ENCODE measurements at places on chromosomes 5 and 9.

DNA sequence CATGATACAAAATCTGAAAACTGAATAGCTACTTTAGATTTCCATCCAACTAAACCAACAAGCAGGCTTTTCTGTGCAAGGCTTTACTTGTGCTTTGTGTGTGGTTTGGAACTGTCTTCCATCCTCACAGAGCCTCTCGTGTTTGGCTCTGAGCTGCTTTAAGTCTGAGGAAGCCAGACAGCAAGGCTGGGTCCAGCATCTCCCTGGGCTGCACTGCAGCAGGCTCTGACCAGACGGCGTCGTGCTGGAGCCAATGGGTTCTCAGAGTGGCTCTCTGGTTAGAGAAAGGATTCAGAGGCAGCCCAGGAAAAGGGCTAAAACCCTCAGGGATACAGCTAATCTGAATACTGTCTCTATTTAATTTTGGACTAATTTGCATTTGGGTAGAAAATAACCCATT, 207.9 kb upstream of the EFNA5 start:
- DNase-seq, result no peak

GRCh38 chr9:137217276-137218211, 4.5 kb downstream of the RNF208 start:
- no peak for DNase-seq

- no peak for DNase-seq
Measured at GRCh38 chr9:14585730-14586473, 107.3 kb downstream of the ZDHHC21 start.

DNA sequence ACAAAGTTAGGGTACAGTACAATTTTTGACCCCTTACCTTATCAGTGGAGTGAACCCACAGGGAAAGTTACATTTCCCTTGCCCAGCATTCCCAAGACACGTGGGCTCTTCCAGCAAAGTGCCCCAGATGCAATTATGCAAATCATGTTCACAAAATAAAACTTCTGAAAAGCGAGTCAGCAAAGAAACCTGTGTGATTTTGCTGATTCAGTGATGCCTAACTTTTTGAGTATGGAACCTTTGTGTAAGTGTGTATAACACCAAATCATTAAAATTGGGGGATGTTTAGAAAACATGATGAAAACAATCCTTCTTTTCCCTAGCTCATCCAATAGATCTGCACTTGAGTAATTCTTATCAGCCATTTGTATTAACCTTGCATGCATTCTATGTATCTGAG, 52.6 kb downstream of the SH3RF2 start:
- no peak for DNase-seq

DNA sequence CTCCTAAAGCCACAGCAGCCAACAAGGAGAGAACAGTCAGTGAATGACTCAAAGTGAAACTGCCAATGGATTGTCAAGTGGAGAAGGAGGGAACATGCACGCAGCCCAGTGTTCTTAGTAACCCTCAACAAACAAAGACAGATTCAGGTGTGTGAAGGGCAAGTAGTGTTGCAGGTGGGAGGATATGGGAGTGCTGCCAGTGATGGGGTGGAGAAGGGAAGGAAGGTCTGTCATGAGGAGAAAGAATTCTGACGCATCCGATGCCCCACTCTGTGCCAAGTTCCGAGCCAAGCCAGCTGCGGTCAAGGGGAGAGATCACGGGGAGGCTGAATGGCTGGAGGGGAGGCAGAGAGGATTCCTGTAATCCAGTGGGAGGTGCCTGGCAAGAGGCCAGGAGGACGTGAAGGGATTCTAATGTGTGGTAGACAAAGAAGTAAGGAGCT, 56.5 kb downstream of the CAST start:
- DNase-seq, result no peak

DNA sequence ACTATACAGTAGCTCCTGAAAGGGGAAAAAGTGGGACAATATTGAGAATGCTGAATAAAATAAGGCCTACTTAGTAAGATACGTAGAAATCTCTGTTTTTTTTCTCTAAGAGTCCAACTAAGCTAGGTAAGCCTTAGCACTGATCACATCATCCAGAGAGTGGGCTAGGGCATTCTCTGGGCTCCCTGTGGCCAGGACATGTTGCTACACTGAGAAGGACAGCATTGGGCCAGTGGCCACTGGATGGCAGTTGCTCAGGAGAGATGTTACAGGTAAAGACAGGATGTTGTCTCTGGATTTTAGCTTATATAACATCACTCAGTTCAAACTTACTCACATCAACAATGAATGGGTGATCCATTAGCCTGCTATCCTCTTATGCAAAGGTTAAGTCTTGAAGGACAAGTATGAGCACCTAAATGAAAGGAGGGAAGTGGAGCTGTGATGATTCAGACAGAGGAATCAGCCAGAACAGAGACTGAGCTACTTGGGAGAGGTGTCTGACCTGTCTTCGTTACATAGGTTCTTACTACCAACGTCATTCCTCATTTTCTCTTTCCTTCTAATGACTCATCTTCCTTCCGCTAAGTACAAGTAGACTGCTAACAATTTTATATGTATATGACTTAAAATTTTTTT, 226.6 kb upstream of the ADCY2 start:
- DNase-seq, result no peak

- no peak for DNase-seq
Measured at GRCh38 chr5:149007174-149007573, 55.7 kb downstream of the SH3TC2 start.

GRCh38 chr9:91034521-91034920, 232.9 kb downstream of the SYK start:
- no peak for DNase-seq

GRCh38 chr9:7067169-7067568, 309.4 kb downstream of the KDM4C start:
- no peak for DNase-seq

DNA sequence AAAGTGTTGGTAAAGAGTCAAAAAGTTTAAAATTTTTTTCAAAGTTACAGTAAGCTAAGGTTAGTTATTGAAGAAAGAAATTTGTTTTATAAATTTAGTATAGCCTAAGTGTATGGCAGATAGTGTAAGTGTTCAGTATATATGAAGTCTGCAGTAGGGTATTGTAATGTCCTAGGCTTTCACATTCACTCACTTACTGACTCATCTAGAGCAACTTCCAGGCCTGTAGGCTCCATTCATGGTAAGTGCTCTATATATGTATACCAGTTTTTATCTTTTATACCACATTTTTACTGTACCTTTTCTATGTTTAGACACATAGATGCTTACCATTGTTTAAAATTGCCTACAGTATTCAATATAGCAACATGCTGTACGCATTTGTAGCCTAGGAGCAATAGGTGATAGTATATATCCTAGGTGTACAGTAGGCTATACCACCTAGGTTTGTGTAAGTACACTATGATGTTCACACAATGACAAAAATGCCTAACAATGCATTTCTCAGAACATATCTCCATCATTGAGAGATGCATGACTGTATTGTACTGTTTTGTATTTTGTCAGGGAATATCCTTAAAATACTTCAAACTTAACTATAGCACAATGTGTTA, 38.5 kb downstream of the CYSTM1 start:
- no peak for DNase-seq

GRCh38 chr9:36937346-36937745, 96.7 kb downstream of the PAX5 start:
- DNase-seq, result no peak

- DNase-seq, result no peak
Measured at GRCh38 chr5:119368238-119368630, 12.4 kb downstream of the TNFAIP8 start.

DNA sequence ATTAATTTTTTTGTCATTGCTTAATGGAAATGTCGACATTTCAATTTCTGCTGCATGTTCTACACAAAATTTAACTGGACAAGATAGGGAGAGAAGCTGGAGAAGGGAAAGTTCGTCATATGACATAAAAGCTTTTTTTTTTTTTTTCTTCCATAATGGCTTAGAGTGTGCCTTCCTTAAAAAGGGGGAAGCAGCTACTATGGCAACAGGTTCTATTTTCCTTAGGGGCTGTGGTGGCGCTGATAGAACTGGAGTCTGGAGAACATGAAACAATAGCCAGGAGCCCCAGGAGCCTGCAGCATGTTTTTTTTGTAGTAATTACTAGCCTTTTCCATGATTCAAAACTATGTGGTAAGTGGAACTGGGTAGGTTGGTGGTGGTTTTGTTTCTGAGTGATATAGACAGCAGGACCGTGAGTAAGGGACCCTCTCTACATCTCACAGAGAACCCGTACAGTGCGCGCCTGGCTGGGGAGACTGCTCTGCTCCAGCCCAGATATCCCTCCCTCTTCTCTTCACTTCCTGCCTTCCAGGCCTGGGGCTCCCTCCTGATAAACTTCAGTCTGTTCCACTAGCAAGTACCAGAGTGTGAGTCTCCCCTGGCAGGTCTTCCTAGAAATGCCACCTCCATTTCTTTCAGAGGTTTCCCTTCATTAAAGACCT, 301.6 kb downstream of the NR3C1 start:
- no peak for DNase-seq

Measured in right renal pelvis (tissue), 4 donors.